Stimulated activated CD8-positive, alpha-beta memory T cell treated with anti-CD3 and anti-CD28 coated beads, Interleukin-4, amount 100 ng/mL, for 1 hour (primary cell): ENCODE measurements at places on chromosomes 16 and 17.

DNA sequence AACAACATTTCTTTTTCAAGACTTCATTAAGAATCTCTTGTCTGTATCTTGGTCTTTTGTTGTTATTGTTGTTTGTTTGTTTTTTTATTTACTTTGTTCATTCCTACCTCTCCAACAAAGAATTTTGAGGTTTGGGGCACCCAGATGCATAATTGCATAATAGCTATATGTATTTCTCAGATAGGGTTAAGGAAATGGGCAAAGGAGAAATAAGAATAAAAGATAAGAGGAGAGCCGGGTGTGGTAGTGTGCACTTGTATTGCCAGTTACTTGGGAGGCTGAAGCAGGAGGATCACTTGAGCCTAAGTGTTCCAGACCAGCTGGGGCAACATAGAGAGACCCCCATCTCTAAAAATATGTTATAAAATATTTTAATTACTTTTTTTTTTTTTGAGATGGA lies 30.5 kb downstream of the CDH1 start:
- no peak for DNase-seq

GRCh38 chr16:58455750-58456149 lies 44.2 kb upstream of the NDRG4 start:
- no peak for DNase-seq

- DNase-seq = no peak
These were observed 16.9 kb downstream of the TMEM235 start for GRCh38 chr17:78248051-78248914.

DNA sequence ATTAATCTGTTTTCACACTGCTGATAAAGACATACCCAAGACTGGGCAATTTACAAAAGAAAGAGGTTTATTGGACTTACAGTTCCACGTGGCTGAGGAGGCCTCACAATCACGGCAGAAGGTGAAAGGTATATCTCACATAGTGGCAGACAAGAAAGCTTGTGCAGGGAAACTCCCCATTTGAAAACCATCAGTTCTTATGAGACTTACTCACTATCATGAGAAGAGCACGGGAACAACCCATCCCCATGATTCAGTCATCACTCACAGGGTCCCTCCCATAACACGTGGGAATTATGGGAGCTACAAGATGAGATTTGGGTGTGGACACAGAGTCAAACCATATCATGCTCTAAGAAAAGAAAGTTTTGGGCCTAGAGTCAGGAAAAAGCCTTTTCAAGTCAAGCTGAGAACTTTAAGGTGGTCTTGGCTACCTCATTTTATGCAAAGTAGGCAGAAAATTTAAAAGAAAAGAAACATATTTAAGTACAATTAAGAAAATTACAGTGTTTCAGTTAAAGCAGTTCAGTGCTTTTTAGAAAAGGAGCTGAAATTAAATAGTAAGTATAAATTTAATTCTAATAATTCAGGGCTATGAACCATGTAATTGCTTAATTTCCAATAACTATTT lies 24.9 kb upstream of the CRYM start:
- no peak for DNase-seq

DNA sequence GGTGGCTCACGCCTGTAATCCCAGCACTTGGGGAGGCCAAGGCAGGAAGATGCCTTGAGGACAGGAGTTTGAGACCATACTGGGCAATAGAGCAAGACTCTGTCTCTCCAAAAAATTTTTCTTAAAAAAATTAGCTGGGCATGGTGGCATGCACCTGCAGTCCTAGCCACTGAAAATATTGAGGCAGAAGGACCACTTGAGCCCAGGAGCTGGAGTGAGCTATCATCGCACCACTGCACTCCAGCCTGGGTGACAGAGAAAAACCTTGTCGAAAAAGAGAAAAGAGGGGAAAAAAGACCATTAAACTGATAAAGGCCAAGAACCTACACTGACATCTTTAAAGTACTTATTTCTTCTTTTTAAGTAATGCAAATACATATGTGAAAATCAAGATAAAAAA lies 53.4 kb upstream of the ITGA2B start:
- DNase-seq = no peak

DNA sequence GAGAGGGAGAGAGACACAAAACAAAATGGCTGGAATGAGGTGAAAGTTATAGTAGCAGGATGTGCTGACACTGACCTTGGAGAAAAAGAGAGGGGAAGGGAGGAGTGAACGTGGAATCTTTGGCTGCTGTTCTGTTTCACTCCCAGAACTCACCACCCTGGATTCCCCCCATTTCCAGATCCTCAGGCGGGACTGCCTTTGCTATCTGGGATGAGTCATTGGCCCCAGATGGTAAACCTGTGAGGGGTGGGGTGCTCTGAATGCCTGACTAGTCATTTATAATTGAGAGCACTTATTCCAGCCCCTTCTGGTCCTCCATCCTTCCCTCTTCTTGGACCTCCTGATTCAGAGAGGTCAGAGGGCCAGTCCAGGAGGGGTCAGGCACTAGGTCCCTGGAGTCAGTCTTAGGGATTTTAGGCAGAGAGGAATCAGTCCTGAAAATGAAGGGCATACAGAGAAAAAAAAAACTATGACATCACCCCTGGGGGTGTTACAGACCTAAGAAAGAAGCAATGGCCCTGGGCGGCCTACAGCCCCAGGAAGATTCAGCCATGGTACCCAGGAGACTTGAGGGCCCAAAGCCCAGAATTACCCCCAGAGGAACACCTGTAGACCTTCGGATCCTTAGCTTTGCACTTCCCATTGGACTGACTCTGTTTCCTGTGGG lies 2.2 kb upstream of the ZG16 start:
- DNase-seq = no peak

DNA sequence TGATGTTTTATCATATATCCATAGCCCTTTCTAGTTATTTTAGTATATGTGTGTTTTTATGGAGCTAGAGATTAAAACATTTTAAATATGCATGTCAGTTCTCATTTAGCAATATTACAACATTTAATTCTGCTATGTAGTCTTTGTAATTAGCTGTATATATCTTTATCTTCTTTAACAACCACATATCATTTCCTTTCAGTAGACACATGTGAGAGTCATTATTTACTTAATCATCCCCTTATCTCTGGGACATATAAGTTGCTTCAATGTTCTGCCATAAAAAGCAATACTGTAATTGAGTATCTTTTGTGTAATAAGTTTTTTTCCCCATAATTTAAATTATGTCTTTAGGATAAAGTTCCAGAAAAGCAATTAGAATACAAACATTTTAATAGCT lies 52.0 kb upstream of the CLEC3A start:
- DNase-seq = no peak

DNA sequence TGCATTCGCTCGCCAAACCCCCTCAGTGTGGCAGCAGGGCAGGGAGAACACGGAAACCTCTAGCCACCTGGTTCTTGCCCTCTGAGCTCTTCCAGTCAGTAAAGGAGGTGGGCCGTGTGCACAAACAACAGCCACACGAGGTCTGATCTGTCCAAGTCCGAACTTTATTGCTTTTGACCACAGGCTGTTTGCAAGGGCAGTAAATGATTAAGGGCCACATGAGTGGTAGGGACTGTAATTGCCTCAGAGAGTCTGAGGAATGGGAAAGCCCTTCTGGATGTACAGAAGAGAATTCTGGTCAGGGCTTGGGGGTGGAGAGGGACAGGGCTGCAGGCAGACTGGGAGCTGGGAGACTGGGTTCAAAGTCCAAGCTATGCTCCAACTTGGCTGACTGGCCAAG lies 75.7 kb upstream of the LHX1 start:
- DNase-seq = no peak

GRCh38 chr17:40443988-40444899 lies 994 bp downstream of the IGFBP4 start:
- no peak for DNase-seq

- DNase-seq = no peak
These were observed at the start of gene CNTNAP1 for GRCh38 chr17:42681976-42682721. Gene CNTNAP1, plus strand, starts transcription at chr17:42682531. Its CDS starts 299 bp downstream, at chr17:42682830.

GRCh38 chr17:13410874-13411273 lies 190.9 kb downstream of the HS3ST3A1 start:
- DNase-seq = no peak

DNA sequence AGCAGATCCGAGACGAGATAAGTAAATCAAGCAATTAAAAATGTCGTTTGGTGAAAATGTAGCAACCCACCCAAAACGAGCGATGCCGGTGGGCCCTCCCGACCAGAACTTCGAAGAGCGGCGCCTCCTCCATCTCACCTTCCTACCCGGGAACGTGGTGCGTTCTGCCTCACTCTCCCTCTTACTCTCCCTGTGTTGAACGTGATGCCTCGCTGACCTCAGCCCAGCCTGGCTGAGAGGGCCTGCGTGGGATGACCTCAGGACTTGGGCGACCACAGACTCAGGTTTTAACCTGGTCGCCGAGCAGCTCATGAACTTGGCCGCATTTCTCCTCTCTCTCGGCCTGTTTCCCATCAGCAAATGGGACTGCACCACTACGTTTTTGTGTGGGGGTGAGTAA lies 69.7 kb upstream of the RPL38 start:
- no peak for DNase-seq

DNA sequence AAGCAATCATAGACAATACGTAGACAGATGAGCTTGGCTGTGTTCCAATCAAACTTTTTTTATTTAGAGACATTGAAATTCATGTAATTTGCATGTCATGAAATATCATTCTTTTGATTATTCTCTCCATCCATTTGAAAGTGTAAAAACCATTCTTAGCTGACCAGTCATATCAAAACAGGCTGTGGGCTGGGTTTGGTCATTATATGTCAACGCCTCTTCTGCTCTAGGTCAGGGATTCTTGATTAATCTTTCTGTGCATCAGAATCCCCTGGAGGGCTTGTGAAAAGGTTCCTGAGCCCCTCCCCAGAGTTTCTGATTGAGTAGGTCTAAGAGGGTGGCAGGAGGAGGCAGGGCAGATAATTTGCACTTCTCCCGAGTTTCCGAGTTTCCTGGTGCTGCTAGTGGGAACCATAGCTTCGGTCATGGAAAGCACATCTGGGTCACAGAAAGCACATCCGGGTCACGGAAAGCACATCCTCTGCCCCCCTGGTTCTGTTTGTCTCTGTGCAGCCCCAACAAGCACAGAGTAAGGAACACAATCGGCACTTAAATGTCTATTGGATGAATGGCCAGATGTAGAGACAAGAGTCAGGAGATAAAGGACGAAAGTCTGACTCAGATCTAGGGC lies 16.4 kb downstream of the PIMREG start:
- no peak for DNase-seq

DNA sequence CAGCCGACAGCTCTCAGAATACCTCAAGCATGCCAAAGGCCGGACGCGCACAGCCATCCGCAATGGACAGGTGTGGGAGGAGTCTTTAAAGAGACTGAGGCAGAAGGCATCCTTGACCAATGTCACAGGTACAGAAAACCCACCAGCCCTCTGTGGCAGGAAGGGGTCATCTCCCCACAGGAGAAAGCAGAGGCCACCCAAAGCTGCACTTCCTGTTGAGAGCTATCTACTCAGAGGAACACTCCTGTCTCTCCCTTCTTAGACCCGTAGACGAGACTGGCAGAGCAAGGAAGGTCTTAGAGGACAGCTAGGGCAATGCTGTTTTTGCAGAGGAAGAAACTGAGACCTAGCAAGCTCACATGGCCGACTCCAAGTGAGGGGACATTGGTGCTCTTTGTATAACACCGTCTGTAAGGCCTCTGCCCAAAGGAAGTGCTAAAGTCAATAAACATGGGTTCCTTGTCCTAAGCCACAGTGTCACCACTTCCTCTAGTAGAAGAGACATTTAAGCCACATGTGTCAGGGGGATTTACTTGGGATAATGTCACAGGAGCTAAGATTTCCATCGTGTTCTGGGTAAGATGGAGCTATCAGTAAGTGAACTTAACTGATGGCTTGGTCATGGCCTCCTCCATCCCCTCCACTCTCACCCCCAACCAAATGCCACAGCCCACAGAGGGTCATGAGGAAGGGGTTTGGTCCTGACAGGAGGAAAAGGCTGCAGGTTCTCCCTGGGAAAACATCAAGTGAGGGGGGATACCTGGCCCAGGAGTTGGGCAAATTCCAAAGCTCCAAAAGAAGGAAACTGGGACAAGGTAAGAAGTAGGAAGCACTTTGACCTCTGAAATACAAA lies 9.4 kb downstream of the LPO start:
- no peak for DNase-seq

- DNase-seq = no peak
These were observed 7.0 kb downstream of the PDF start for GRCh38 chr16:69323415-69323814.

- no peak for DNase-seq
These were observed 169.0 kb upstream of the ZFHX3 start for GRCh38 chr16:73216932-73217331.

DNA sequence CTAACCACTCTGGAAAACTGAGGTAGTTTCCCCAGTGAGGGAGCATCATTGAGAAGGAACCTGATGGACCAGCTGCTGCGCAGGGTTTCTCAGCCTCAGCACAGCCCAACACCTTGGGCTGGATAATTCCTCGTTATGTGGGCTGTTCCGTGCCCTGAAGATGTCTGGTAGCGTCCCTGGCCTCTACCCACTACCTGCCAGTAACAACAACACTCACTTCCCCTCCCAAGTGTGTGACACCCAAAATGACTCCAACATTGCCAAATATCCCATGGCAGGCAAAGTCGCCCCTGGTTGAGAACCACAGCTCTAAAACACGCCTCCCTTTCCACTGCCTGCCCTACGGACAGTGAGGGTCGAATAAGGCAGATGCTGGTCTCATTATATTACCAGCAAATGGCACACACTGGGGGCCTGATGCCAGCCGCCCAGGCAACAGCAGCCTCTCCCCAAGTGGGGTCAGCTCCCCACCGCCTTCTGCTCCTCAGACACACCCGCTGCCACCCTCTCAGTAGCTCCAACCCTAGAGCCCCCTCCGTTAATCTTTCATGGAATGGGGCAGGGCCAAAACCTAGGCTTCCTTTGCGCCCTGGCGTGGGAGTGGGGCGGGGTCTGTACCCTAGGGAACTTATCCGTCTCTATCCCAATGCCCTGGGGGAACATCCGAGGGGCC lies 1.0 kb downstream of the RHBDF2 start:
- DNase-seq = no peak

DNA sequence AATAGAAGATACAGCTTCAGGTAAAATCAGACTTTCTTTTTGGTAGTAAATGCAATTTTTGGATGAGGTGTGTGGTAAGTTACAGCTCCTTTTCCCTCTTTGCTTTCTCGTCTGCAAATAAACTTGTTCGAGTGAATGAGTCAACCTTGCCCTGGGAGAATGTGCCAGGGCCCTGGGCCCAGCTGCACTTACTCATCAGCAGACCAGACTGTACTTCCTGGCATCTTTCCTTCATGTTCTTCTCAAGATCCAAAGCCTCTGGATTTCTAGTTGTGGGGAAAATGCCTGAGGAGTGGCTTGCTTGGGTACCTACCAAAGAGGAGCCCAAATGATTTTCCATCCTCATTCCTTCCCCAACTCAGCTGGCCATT lies 5.4 kb upstream of the G6PC1 start:
- no peak for DNase-seq
